ENCODE measurements at places on chromosomes 1 and 21.

GRCh38 chr1:37878071-37878470 is 18.7 kb upstream of the MTF1 start:
- DNase-seq, result no peak

DNA sequence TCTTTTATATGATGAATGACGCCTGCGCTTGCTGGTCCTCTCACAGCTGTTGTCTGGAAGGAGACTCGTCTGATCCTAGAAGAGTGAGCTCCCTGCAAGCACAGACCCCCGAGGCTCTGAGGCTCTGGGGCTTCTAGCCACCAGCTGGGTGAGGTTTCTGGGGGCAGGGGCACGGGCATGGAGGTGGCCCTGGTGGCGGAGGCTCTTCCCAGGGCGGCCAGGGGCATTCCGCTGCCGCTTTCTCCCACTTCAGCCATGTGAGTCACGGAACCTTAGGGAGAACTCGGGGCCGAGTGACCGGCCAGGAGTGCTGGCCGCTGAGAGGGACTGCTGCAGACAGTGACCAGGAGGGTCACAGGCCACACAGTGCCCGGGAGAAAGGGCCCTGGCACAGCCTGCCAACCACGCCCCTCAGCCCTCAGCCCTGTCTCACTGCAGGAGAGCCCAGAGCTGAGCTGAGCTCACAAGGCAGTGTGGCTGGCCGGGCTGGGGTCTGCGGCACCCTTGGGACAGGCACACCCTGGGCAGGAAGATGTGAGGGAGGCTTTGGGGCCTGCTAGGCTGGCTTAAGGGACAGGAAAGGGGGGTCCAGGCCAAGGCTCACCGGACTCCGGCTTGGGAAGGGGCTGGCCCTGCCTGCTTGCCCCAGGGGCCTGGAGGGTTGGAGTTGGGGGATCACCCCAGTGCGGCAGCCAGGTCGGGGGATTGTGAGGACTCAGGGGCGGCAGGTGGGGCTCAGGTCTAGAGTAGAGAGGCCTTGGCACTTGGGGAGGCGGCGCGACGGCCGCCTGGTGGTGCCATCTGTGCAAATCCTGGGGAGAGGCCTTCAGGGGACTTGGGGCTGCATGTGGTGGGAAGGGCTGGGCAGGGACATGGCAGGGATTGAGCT is 35.7 kb downstream of the MORN1 start:
- DNase-seq, result no peak

GRCh38 chr1:233625510-233625981 is 11.6 kb downstream of the KCNK1 start:
- no peak for DNase-seq

- no peak for DNase-seq
Measured at GRCh38 chr1:24263746-24264145, 55.4 kb upstream of the GRHL3 start.

DNA sequence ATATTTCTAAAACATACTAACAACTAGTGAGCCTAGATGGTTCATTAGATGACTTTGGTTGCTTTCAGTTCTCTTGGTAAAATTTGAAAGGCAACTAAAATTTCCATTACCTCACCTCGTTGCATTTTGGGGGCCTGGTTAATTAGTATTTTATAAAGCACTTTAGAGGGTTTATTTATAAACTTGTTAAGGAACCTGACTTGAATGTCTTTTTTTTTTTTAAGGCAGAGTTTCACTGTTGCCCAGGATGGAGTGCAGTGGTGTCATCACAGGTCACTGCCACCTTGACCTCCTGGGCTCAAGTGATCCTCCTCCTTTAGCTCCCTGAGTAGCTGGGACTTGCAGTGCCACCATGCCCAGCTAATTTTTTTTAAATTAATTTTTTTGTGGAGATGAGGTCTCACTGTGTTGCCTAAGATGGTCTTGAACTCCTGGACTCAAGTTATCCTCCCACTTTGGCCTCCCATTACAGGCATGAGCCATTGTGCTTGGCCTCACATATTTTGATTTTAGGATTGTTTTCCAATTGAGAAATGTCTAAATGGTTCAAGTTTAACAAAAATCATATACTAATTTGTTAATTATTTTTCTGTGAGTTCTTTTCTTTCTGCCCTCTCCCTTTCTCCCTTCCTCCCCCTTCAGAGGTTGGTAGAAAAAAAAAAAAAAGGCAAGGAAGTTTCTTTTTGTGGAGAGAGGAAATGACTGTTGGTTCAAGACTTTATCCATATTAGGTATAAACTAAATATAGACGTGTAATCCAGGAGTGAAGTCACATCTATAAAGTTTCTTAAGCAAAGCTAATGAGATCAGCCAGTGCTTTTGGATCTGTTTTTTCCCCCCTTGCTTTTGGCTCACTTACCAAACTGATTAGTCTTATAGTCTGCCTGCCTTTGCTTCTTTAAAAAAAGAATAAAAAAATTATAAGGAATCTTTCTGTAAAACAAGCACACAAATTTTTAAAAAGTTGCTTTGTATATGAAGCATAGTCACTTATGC is 24.7 kb downstream of the CLIC4 start:
- peak; percentile 69 for DNase-seq

DNA sequence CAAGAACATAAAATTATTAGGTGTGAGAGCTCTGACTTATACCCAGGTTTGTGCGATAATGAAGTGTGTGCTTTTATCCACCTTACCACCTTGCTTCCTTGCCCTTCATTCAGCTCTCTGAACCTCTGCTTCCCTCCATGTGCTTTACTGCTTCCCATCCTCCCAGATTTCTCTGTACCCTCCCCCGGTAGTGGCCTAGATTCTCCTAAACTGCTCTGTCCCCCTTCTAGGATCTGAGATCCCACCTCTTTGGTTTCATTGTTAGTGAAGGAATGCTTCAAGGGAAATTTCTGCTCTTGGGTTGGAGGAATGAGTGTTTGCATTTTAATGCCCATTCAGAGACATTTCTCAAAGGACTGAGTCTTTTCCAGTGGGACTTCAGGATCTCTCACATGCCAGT is 159.5 kb downstream of the ST6GALNAC3 start:
- DNase-seq, result no peak

- peak; percentile 35 for DNase-seq
Measured at GRCh38 chr1:239742416-239743109, 349.1 kb upstream of the FMN2 start.

- no peak for DNase-seq
Measured at GRCh38 chr21:29419422-29419821, 120.7 kb downstream of the BACH1 start.

- no peak for DNase-seq
Measured at GRCh38 chr1:185920602-185921001, 186.4 kb downstream of the HMCN1 start.

GRCh38 chr1:91650764-91651163 is 150.1 kb downstream of the CDC7 start:
- DNase-seq, result peak; percentile 49

GRCh38 chr1:167463080-167463479 is 55.2 kb downstream of the CD247 start:
- no peak for DNase-seq

DNA sequence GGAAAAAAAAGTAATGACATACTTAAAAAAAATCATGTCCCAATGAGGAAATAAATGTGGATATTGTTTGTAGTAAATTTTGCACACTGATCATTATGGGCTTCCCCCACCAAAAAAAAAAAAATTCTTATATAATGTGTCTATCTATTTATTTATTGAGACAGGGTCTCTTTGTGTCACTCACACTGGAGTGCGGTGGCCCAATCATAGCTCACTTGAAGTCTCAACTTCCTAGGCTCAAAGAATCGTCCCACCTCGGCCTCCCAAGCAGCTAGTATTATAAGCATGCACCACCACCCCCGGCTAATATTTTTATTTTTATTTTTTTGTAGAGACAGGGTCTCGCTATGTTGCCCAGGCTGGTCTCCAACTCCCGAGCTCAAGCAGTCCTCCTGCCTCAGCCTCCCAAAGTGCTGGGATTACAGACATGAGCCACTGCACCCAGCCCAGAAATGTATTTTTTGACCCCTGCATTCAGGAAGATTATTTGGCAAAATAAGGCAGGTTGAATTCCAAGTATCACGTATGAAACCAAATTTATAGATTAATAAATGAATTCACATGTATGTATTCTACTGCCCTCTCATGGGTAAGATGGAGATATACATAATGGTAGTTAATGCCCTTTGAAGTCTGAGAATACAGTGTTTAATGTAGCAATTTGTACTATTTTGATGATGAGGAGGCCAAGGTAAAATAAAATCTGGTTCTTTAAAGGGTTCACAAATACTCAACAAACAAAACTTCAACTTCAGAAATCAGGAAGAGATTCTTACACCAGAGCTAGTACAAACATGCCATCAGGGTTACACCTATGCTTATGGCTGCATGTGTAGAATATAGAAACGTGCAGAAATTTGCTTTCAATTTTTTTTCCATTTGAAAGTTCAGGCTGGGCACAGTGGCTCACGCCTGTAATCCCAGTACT is 1.4 kb upstream of the DENND2C start:
- peak; percentile 2 for DNase-seq

- DNase-seq, result peak; percentile 88
Measured at GRCh38 chr1:111747282-111747734, 8.1 kb upstream of the INKA2 start.

GRCh38 chr1:191101960-191102359 is 624.3 kb upstream of the BRINP3 start:
- no peak for DNase-seq

DNA sequence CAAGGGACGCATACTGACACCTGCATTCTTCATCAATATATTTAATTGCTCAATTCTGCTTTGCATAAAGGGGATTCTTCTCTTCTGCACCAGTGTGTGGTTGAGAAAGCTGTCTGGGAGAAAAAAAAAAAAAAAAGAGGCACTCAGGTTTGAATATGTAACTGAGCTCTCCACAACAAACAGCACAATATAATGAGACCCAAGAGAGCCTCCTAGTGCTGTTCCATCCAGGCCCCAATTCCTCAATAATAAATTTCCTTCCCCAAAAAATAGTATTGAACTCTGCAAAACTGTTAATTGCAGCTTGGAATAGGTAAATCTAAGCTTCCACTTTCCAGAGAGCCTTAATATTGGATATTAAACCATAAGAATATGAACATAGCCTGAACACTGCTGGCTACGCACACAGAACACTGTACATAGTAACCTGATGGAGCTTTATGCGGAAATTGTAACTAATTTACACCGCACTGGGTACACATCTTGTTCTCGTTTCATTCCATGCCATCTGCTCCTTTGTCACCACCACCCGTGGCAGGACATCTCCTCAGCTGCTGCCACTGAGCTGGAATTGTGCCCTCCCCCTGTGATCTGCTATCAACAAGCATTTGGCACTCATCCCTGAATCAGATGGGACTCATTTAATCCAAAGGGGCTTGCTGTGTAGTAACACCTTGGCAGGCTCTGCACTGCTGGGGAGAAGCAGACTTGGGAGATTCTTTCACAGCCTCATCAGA is 272.0 kb downstream of the HHIPL2 start:
- no peak for DNase-seq

DNA sequence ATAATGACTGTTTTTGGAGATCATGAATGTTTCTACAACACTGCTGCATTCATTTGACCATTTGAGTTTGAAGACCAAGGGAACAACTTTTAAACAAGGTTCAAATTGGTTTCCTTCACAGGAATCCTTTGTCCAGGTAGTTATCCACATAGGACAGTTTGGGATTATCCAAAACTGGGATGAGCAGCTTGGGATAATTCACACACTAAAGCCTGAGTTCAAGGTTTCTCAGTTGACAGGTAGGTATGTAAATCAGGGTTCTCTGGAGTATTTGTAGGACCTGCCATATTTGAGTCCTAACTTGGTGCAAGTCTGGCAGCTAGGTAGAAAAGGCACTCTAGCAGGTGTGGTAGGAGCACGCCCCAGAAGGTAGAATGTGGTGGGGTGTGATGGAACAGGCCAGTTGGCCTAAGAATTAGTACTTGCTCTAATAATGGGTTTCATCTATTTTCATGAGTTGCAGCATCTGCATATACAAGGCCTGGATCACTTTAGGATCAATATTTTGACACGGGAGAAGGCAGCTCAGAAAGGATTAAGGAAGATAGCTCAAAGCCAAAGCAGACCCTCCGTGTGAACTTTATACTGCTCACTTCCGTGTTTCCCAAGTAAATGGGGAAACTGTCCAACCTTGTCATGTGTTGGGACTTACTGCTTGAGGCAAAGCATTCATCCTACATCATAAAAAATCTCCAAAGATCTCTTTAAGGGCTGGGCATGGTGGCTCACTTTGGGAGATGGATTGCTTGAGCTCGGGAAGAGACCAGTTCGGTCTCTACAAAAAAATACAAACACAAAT is 14.1 kb upstream of the RAB42 start:
- DNase-seq, result no peak

GRCh38 chr1:98903261-98903660 is 101.4 kb downstream of the PLPPR5 start:
- DNase-seq, result no peak

GRCh38 chr1:230176871-230177411 is 109.9 kb downstream of the GALNT2 start:
- DNase-seq, result no peak

GRCh38 chr1:7350804-7351203 is 420.3 kb upstream of the VAMP3 start:
- DNase-seq, result no peak

DNA sequence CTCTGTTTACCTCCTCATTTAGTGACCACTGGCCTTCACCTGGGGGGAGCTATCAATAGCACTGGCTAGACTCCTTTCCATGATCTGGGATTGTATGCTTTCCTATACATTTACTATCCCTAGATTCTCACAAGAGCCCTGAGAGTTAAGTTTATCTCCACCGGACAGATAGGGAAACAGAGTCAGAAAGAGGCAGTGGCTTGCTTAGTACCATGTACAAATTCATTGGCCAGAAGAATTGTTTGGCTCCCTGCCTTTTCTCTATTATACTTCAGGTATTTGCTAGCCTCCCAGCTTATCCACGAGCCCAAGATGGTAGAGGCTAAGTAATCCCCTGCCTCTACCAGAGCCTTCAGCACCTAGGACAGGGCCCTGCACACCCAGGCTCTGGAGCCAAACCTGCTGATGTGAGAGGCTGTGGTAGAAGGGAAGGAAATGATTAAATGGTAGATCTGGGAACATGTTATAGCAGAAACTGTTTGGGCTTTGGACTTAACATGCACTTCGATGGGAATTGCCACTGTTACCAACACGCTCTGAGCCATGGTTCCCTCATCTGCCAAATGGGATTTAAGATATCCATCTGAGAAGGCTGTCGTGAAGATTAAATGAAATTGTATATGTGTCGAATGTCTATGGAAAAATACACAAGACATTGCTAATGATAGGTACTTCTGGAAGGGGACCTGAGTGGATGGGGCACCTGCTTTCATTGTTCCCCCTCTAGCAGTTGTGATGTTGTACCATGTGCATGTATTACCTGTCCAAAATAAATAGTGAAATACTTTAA is 3.1 kb upstream of the BLACAT1 start:
- DNase-seq, result peak; percentile 28
